CD4-positive, alpha-beta T cell (primary cell): ENCODE measurements at places on chromosomes 7 and 10.

GRCh38 chr10:117413928-117414618 is 38.8 kb upstream of the PDZD8 start:
- DNase-seq, result no peak

GRCh38 chr7:69603937-69604494 is 5.7 kb downstream of the AUTS2 start:
- DNase-seq, result peak; percentile 65

DNA sequence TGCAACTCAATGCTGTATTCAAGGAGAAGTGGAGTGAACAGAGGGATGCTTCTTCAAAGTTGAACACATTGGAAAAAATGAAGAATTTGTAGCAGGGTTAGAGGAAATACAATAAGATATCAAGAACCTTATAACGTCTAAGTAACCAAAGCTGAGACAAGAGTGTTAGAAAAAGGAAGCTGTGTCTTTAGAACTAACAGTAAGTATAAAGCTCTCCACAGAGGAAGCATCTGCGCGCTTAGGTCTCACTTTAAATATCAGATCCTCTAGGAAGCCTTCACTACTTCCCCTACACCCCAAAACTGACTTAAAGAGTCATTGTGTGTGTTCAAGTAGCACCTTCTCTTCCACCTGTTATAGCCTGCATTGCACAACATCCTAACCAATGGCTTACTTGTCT is 43.0 kb downstream of the CH25H start:
- no peak for DNase-seq

DNA sequence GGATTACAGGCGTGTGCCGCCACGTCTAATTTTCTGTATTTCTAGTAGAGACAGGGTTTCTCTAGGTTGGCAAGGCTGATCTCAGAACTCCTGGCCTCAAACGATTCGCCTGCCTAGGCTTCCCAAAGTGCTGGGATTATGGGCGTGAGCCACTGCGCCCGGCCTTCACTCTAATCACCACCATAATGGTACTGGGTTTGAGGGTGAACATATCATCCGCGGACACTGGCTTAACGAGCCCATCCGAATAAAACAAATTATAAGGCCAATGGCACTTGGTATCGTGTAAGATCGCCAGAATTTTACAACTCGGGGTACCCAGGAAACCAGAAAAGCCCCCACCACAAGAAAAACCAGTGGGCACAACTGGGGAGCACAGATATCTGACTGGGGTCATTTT is 580 bp downstream of the FAM200A start:
- DNase-seq, result no peak

GRCh38 chr7:65892835-65893234 is 20.0 kb downstream of the VKORC1L1 start:
- no peak for DNase-seq

DNA sequence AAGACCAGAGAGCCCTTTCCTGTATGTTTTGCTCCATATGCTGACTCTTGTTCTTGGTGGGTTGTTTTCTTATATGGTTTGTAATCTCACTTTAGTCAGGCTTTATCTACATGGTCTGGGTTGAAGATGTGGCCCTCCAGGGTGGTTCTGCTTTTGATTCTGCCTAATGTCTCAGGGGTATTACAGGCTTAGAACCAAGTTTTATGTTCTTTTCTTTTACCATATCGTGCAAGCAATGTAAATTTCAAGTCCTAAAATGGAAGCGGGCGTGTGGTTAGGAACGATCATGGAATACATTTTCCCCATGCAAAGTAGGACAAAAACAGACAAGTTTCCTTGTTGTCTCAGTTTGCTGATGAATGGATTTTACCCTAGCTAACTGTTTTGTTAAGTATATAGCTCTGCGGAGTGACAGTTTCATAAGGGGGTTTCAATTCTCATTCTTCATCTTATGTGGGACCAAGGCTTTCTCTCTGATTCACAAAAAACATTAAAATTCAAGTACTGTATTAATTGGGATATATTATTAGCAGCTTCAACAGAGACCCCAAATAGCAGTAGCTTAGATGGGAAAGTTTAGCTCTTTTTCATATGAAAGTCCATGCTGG is 58.7 kb downstream of the MTURN start:
- no peak for DNase-seq

GRCh38 chr7:106356-106755 is 86.0 kb upstream of the FAM20C start:
- no peak for DNase-seq

DNA sequence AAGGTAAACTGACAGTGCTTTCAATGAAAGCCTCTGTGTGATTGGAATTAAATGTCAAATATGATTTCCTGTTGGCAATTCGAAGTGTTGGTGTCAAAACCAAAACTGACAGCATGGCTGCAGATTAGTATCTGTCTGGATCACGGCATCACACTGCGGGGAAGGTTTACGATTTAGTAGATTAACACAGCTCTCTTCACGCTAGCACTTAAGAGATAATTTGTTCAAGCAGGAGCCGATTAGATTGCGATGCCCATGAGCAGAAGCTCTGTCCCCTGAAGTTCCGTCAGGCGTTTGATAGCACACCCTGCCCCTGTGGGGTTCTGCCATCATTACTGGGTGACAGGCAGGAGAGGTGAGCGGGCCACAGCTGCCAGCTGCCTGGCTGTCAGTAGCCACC is 279.5 kb upstream of the AUTS2 start:
- no peak for DNase-seq

DNA sequence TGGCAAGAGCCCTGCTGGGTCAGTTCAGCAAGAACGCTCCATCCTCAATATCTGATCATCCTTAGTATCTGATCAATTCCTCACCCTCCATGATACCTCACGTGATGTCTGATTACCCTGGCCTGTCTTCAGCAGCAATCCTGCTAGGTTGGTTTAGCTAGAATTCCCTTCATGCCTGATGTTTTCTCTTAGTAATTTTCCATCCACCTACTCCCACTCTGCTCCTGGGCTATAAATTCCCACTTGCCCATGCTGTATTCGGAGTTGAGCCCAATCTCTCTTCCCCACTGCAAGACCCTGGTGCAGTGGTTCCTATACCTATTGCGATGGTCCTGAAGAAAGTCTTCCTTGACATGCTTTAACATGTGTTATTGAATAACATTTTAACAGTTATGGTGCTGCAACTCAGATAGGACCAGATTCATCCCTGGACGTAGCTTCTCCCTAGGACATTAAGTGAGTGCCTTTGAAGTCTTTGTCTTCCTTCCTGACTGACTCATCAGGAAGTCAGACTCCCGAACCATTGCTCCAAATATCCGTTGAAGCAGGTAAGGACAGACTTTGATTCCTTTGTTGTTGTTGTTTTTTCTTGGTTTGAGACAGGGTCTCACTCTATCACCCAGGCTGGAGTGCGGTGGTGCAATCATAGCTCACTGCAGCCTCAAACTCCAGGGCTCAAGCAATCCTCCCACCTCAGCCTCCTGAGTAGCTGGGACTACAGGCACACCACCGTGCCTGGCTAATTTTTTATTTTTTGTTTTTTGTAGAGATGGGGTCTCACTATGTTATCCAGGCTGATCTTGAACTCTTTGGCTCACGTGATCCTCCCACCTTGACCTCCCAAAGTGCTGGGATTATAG is 29.4 kb upstream of the CLDN3 start:
- DNase-seq, result no peak

DNA sequence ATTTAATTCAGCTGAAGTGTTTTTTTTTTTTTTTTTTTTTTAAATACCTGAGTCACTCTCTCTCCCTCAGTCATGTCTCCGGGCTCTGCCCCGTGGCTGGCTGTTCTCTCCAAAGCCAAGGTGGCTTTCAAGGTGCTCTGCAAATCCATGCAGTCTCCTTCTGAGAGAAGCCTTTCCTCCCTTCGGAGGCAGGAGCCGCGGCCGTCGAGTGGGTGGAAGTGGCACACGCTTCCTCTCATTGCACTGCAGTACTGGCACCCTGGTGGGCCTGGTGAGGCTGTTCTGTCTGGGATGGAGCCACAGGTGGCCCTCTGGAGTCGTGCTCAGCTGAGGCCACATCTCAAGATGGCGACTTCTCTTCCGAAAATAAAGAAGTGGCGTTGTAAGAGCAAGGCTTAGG is 221.8 kb downstream of the GLRX3 start:
- no peak for DNase-seq

DNA sequence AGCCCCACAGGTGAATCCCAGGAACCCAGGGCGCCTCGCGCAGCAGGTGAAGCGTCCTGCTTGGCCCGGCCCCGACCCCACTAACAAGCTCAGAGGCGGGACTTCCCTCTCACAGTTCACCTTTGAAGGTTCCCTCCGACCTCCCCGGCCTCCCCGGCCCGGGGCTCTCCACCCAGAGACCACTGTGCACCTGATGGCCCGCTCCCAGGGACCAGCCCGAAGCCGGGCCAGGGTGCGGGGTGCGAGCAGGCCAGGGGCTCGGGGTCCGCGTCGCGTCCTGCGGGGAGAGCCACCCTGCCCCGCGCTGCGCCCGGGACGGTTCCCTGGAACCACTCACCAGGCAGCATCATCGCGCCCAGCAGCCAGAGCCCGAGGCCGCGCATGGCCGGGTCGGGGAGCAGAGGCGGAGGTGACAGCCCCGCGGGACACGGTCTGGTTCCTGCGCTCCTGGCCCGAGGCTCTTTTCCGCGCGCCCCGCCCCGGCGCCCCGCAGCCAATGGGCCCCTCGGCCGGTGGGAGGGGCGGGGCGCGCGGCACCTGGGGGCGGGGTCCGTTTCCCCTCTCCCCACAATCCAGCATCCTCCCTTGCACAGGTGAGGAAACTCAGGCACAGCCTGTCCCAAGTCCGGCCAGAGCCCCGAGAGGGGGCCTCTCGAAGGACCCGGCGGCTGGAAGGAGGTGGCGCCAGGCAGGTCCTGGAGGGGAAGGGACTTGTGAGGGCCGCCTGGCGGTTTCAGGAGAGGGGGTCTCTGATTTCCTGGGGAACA is at the start of gene ADAM8:
Gene ADAM8, minus strand, starts transcription at position 434 of the 767 bp plus-strand sequence. Its CDS starts 51 bp downstream, at position 383.
- DNase-seq, result peak; percentile 73

DNA sequence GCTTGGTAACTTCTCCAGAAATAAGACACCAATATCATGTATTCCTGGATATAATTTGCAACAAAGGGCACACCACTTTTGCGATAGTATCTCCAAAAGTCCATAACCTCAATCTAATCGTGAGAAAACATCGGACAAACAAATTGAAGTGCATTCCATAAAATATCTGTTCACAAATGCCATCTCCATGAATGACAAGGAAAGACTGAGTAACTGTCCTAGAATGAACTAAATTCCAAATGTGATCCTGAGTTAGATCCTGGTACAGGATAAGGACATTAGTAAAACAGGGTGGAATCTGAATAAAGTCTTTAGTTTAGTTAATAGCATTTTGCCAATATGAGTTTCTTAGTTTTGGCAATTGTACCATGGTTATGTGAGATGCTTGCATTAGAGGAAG is 384.2 kb downstream of the SUGCT start:
- no peak for DNase-seq

GRCh38 chr7:11648980-11649379 is 183.0 kb downstream of the THSD7A start:
- no peak for DNase-seq

DNA sequence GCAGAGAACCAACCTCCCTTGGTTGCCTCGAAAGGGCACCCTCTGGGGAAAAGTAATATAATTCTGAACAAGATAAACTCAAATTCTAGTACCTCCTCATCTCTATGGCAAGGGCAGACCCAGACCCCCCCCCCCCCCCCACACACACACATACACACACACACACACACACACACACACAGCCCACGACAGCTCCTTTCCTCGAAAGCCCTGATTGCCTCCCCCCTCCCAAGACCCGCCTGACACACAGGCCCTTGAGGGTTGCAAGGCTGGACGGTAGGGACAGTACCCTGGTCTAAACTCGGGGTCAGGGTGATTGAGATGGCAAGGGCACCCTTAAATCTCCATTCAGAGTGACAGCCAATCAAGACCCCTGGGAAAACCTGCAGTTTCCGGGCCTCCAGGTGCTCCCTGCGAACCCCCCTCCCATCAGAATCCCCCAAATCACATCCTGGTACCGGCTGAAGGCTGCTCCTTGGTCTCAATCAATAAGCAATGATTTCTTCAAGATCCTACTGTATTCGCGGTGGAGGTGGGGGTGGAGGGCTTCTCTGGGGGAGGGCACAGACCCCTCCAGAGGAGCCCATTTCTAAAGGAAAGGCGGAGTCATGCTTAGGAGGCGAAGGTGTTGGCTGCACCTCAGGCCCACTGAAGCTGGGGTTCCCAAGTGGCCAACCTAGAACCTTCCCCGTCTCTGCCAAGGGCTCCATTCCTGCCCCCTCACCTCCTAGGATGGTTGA is 100.7 kb downstream of the HIP1 start:
- no peak for DNase-seq

- no peak for DNase-seq
Measured at GRCh38 chr10:30013757-30014156, 45.6 kb downstream of the JCAD start.

DNA sequence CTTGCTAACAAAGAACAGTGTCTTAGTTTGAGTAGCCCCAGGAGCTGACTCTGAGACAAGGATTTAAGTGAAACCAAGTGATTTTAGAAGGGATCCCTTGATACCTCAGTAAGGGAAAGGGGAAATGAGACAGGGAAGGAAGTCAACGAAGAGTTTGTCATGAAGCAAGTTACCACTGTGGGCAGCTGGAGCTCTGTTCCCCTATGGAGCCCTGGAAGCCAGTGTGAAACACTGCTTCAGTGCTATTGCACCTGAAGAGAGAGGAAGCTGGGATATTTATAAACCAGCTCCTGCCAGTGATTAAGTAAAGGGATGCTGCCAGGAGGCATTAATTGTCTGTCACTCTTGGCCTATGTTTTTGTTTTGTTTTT is 58.9 kb upstream of the WAPL start:
- no peak for DNase-seq

DNA sequence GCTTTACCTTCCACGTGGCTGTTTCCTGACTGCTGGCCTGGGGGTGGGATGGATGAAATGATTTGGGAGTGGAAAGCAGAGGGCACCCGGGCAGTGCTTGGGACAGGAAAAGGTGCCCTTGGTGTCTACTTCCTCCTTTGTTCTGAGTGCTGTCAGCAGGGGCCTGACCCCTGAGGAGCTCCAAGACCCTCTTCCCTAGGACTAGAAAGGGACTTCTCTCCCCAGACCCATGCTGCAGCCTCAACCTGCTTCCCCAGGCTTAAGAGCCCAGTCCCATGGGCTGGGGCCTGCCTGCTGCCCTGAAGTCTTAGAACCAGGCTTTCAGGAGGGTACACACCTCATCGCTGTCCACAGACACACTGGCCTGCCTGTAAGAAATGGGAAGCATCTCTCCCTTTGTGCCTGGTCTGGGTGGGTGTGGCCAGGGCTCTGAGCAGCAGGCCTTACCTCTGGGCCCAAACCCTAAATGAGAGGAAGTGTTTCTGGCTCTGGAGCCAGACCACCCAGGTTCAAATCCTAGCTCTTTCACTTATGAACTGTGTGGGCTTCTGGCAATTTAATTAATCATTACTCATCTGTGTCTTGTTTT is 12.9 kb downstream of the CDH23 start:
- no peak for DNase-seq

DNA sequence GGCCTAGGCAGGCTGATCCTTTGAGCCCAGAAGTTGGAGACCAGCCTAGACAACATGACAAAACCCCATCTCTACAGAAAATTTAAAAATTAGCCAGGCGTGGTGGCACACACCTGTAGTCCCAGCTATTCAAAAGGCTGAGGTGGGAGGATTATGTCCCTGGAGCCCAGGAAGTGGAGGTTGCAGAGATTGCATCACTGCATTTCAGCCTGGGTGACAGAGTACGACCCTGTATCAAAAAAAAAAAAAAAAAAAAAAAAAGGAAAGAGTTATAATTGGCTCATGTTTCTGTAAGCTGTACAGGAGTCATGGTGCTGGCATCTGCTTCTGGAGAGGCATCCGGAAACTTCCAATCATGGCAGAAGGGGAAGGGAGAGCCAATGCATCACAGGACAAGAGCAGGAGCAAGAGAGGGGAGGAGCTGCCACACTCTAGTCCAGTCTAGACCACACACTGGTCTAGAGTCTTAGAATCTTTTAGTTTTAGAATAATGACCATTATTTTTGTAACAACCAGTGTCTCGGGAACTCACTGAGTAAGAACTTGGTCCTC is 16.8 kb downstream of the DOCK1 start:
- DNase-seq, result no peak
